ENCODE measurements at places on chromosomes 11 and 22. TPM values are rescaled to one million over a fixed set of nuclear protein-coding genes. Genes with fewer than 3 reads are reported as not detected.

The PHLDB1 gene
- 104 TPM for polyA plus RNA-seq

The CNGA4 gene
- 0.08 TPM for polyA plus RNA-seq

The XKR3 gene
- not detected for polyA plus RNA-seq

The ACCS gene
- polyA plus RNA-seq = 28.5 TPM

The FJX1 gene
- 34.5 TPM for polyA plus RNA-seq

The INS gene
- polyA plus RNA-seq = not detected

The GAL gene
- 1.6 TPM for polyA plus RNA-seq

The CADM1 gene
- 11.4 TPM for polyA plus RNA-seq

The MFRP gene
- not detected for polyA plus RNA-seq

The DBX1 gene
- not detected for polyA plus RNA-seq

The PRG3 gene
- polyA plus RNA-seq = not detected

The PGR gene
- polyA plus RNA-seq = not detected

The KCNE3 gene
- not detected for polyA plus RNA-seq

The TMEM184B gene
- 25.3 TPM for polyA plus RNA-seq

DNA sequence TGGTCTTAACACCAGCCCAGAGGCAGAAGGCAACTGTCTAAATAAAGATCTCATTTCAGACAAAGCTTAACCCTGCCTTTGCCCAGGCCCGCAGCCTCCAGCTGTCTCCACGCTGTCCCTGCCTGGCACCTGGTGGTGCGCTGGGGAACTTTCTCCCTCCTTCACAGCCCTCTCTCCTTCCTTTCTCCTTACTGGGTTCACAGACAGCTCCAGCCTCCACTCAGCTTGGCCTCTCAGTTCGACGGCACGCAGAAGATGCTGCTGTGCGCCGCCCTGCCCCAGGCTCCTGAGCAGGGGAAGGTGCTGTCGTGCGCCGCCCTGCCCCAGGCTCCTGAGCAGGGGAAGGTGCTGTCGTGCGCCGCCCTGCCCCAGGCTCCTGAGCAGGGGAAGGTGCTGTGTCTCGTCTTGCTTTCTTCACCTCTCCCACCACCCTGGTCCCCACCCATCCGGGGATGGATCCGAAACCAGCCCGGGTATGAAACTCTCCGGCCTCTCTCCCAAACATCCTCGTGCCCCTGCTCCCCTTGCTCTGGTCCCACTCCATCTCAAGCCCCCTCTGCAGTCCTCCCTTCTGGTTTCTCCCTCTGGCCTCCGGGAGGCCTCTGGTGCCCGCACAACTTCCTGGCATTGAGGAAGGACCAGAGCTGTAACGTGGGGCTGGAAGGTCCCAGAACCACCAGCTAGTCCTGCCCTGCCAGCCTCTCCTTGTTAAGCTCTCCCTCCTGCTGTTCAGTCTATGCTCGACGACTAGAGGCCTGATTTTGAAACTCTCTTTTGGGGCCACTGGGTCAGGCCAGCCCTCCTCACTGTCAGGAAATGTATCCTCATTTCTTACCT lies 22.9 kb upstream of the JAM3 start:
- DNase-seq = peak; percentile 84

GRCh38 chr11:87879118-87879517 lies 296.1 kb downstream of the RAB38 start:
- no peak for DNase-seq

GRCh38 chr22:33902073-33902472 lies 18.2 kb downstream of the LARGE1 start:
- DNase-seq = no peak

- DNase-seq = no peak
Observed at GRCh38 chr11:130023204-130023603, 20.6 kb upstream of the PRDM10 start.

DNA sequence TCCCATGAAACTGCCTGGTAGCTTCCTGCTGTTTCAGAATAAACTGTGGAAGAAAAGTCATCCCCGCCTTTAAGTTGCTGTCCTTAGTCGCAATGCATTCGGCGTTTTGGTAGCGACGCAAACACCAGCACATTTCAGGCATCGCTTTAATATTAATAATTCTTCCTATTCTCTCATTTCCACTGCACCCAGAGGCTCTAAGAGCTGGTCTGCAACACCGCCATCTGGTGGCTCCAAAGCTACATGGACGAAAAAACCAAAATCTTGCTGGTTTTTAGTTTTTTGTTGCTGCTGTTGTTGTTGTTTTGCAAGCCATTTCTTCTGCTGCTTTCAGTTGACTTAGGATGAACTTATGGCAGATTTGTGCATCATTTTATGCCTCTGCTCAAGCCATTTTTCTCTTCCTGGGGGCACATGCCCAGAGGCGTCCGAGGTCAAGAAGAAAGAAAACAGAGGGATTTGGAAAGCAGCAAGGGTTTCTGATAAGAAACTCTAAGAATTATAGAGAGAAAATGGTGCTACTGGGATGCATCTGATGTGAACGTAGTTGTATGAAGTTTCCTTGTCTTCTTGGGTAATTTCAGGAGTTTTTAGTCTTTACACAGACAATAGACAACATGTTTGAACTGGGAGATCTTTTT lies 345.4 kb upstream of the KIRREL3 start:
- DNase-seq = peak; percentile 66

DNA sequence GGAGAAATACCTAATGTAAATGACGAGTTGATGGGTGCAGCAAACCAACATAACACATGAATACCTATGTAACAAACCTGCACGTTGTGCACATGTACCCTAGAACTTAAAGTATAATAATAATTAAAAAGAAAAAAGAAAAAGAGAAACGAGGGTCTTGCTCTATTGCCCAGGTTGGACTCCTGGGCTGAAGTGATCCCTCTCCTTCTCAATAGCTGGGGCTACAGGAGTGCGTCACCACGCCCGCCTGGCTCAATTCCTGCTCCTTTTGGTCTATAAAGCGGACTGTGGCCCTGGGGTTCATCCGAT lies 521 bp upstream of the PTS start:
- no peak for DNase-seq

DNA sequence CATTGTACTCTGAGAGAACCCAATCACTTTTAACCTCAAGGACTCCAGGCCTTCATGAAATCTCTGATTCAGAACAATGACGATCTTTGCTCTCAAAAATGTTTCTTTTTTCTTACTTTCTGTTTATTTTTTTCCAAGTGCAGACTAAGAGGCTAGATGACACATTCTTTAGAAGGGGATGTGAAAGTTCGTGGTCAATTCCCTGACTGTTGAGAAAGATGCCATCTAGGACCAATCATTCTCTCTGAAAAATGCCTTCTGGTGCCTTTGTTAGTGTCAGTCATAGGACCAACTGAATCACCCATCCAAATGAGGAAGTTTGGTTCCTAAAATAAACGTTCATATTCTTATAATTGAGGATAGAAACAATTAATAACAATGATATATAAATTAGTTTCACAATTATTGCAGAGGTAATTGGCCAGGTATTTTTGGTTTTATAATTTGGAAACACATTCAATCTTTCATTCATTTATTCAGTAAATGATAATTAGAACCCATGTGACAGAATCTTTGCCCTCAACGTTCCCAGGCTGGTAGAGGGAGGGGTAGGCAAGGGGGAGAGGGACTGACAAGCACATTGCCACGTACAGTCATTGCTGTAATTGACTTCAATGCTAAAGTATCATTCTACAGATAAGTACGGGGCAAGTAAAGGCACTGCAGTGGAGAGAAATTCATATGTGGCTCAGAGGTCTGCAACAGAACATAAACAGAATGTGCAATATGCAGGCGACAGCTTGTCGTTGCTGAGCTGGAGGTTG lies 333.4 kb upstream of the MPPED2 start:
- DNase-seq = no peak

GRCh38 chr11:45832811-45833441 lies 14.3 kb upstream of the CRY2 start:
- no peak for DNase-seq

- no peak for DNase-seq
Observed at GRCh38 chr11:2564588-2565425, 120.0 kb downstream of the KCNQ1 start.

DNA sequence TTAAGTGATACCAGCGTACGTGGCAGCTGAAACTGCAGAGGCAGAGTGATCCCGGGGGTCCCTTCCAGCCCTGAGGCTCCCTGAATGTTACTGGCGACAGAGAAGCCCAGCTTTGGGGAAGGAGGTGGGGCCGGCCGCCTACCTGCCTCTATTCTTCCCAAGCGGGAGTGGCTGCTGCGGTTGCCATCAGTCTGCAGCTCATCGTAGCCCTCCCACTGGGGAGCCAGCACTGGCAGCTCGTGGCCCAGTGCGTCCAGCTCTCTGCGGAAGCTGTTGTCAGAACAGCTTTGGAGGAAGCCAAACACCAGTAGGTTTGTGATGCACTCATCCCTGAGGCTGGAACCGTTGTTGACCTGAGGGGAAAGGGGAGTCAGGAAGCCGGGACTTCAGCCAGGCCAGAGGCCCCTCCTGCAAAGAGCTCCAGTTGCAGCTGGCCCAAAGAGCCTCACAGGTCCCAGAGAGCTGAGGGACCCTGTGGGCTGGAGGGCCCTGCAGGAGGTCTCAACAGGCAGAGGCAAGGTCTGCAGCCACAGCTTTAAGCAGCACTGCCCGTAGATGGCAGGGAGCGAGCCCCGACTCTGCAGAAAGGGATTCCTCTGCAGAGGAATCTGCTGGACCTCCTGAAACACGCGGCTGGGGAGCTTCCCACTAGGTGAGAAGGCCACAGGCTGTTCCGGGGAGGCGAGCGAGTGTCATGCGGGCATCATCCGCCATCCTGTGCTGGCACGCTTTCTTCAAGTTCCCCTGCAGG lies 30.4 kb downstream of the BID start:
- no peak for DNase-seq

- no peak for DNase-seq
Observed at GRCh38 chr11:96254087-96254486, 88.9 kb downstream of the MAML2 start.

GRCh38 chr11:130915603-130916237 lies 559 bp downstream of the SNX19 start:
- peak; percentile 30 for DNase-seq

- no peak for DNase-seq
Observed at GRCh38 chr11:78192223-78192719, 3.6 kb downstream of the USP35 start.

DNA sequence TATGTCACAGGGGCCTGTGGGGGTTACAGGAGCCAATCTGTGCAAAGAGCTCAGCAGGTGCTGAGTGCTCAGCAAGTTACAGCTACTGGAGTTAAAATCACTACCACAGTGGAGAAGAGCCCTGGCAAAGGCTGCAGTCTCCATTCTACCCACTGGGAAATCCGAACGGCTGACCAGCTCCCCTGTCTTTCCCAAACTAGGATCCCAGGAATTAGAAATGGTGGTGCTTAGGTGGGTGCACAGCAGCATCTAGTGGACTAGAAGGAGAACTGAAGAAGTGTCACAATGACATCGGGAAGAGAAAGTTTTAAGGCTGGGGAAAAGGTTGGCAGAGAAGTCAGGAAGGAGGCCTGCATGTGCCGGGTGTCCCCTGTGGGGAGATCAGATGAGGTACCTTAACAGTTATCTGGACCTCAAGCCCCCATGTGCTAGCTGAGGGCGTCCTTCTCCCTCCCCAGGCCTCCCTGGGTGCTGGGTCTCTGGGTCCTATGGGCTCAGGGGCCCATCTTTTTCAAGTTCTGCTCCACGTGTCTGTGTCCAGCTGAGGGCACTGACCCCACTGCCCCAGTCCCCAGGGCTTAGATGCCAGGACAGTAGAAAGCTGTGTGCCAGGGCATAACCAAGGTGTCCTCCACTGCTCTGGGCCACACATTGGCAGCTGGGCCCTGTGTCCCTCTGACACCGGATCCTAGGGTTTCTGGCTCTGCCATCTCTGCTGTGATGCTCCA lies 1.9 kb downstream of the PIWIL3 start:
- peak; percentile 70 for DNase-seq

GRCh38 chr22:27540656-27541396 lies 260.7 kb downstream of the MN1 start:
- no peak for DNase-seq

DNA sequence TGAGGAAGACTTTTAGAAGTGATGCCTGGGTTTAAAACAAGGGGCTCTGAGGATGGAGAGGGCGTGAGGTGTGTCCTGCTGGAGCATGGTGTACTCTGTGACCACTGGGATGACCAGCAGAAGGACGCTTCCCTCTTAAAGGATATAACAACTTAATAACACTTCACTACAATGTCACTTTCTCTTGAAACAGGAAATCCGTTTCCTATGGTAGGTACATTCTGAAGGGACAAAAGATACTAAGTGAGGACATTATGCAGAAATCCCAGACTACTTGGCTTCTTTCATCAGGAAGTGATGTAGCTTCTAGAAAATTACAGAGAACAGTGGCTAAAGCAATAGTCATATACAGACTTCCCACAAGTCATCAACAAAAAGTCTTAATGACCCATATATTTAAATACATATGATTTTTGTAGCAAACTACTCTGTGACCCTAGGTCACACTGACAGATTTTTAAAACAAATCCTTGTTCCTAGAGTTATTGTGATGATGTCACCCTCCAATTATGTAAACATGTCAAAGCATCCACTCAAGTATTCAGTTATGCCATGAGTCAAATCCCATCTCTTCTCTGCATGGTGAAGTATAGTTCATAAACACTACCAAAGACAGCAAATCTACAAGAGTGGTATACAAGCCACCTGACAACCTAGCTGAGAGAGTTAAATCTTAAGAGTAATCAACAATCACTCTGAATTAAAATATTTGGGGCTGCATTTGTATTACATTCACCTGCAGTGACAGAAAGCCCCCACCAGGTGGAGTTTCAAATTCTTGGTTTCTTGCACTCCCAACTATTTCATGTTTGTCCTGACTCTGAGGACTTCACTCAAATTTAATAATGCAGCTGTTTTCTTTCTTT lies 32.8 kb downstream of the PITPNB start:
- peak; percentile 52 for DNase-seq

DNA sequence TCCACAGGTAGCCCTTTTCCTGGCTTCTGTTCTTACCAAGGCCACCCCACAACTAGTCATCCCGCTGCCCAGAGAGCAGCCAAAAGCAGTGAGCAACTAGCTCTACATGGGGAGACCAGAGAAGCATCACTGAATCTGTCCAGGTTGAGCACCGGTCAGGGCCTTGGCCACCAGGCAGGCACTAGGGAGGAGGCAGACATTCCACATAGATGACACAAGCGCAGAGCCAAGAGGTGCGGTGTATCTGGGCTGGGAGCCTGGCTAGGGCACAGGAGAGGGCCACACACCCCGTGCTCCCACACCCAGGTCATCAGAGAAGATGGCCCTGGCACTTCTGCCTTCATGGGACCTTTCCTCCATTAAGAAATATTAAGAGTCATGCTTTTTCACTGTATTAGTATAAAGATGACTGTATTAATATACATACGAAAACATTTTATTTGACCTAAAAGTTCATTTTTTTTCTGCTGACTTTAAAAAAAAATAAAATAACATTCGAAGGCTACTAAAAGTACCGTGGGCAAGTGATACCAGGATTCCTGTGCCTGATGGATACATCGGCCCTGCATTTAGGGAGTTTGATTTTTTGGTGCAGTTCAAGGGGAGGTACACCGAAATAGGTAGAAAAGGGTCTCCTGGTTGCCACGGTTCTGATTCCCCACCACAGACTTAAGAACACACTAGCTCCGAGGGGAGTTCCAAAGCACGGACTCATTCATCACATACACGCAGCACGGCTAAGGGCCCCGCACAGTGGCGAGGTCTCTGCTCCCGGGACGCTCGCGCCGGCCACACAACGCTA lies 1.2 kb downstream of the DGCR2 start:
- DNase-seq = no peak

Measured in SK-N-SH (cell line).